ENCODE measurements at places on chromosomes 12 and 14.

DNA sequence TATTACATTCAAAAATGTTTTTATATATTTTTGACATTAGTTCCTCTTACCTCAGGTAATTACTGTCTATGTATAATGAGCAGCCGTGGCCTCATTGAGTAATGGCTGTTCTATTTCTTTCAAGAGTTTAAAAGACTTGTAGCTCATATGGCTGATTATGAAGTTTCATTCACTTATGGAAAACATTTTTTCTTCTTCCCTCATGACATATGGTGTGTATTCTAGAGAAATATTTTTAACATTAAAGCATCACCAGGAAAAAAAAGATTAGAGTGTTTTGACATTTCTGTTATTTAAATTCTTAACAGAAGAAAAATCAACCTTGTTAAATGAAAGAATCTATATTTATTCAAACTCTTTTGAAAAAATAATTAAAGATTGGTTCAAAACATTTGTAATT, 422.4 kb downstream of the TMEM117 start:
- DNase-seq: no peak

DNA sequence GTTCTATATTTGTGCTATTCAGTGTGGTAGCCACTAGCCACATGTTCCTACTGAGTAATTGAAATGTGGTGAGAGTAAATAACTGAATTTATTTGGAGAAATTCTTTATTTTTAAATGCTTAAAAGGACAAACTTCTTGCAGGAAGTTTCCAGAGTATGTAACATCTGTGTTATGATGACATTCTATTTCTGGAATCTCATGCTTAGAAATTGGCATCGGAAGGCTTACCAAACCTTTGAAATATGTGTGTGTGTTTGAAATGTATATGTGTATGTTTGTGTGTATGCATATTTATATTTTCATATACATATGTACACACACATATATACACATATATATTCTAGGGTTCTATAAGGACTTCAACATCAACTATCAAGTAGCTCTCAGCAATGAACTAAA, 12.4 kb upstream of the WSCD2 start:
- DNase-seq: no peak

- no peak for DNase-seq
Observed at GRCh38 chr12:111268738-111269572, 99.9 kb downstream of the PHETA1 start.

DNA sequence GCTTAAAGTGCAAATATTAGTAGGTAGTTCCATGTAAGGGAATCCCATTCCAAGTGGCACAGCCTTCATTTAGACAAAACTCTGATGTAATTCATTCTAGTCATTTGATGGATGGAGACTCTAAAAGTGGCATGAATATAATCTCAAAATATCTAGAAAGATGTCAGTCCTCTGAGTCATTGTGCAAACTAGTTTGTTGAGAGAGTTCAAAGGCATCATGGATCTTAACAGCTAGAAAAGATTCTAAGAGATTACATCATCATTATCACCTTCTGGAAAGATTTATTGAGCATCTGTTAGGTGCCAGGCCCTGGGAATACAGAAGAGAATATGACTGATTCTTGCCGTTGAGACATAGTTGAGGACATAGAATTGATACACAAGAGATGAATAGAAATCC, 30.7 kb downstream of the CRADD start:
- no peak for DNase-seq

DNA sequence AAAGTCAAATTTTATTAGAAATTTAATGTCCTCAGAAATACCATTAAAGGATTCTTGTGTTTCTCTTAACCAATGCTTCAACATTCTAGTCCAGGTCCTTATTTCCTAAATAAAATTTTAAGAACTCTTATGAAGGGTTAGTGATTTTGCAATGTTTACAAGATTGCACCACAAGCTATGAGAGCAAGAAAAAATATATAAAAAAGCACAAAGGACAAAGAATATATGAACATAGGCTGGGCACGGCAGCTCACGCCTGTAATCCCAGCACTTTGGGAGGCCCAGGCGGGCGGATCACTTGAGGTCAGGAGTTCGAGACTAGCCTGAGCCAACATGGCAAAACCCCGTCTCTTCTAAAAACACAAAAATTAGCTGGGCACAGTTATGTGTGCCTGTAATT, 7.7 kb downstream of the RACGAP1 start:
- DNase-seq: no peak

DNA sequence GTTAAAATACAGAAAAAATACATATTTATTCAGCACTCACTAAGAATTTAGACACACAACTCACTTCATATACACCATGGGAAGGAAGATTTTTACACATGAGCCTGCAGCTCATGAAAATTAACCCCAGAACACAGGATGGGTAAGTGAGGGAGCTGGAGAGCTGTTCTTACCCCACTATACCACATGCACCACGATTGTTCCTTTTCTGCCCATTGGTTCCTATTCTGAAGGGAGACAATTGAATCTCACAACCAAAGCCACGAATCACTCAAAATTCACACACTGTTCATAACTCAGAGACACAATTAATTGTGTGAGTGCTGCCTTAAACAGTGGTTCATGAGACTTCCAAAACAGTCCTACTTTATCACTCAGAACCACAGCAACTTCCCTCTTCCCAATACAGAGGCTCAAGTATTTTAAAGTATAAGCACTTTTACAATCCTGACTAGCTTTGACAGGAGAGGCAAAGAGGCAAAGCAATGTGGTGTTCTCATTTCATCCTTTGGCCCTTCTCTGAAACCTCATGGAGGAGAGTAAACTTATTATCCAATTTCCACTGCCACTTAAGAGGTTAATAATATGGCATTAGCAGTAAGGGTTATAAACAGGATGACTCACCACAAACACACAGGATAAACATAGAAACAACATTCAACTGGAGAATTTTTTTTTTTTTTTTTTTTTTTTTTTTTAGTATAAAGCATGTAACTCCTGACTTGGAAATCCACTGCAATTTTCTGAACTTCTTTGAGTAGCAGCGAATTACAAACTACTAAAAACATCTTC, 59.5 kb downstream of the ITPR2 start:
- no peak for DNase-seq

DNA sequence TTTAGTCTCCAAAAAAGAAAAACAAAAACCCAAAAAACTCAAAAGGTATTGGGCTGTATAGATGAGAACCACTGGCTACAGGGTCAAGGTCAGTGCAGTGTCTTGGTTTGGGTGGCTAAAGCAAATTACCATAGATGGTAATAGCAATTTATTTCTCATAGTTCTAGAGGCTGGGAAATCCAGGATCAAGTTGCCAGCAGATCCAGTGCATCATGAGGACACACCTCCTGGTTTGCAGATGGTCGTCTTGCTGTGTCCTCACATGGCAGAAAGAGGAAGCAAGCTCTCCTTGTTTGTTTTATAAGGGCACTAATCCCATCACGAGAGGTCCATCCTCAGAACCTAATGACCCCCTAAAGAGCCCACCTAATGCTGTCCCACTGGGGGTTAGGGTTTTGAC, 11.2 kb downstream of the COX14 start:
- no peak for DNase-seq

DNA sequence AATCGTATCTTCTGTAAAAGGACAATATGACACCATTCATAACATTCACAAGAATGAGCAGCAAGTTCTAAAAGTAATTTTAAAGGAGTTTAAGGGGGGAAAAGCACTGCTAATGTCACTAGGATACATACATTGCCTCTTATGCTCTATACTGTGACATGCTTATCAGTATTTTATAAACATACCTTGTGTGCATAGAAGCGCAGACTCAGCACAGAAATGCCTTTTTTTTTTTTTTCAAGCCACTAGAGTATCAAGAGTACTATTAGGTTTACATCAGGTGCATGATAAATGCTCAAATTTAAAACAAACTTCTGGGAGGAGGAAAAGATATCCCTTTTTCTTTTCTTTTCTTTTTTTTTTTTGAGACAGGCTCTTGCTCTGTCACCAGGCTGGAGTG, 13.6 kb upstream of the SMARCC2 start:
- no peak for DNase-seq

GRCh38 chr12:108753976-108754375, 22.7 kb upstream of the CORO1C start:
- DNase-seq: no peak

DNA sequence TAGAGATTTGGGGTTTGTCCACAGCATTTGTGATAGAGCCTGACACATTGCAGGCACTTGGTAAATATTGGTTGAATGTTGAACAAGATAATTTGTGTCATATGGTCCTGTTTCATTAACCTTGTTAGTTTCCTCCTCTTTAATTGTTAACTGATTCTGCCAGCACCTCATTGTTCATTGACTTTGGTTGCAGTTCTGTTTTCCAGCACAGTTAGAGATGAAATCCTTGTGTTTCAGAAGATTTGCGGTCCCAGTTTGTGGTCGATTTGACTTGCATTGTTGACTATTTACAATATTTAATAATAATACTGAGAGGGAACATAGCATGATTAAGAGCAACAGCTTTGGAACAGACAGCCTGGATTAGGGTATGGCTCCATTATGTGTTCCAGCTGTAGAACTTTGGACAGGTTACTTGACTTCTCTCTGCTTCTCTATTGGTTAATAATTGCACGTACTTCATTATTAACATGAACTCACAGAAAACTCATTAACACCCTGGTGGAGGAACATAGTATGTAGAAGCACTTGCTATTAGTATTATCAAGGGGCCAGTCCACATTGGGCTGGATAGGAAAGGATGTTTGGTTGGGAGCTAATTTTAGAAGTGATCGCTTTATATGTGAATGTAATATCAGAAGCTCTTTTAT, 8.7 kb downstream of the DRAM1 start:
- no peak for DNase-seq

DNA sequence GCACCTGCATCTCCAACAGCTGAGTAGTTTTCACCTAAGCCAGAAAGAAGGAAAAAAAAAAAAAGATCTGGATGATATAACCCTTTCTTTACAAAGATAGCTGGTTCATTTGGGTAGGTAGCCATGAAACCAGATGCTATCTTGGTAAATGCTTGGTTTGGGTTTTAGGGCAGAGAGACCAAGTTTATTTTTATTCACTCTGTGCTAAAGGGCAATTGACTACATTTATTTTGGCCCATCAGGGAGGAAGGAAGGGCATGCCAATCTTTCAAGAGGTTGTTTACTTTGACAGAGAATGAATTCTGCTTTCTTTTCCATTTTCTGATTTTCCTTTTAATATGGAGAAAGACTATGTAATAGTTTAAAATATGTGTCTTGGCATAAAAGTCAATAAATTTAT, 91.0 kb downstream of the NTN4 start:
- DNase-seq: no peak

GRCh38 chr12:68428211-68428610, 96.0 kb upstream of the MDM1 start:
- DNase-seq: no peak

DNA sequence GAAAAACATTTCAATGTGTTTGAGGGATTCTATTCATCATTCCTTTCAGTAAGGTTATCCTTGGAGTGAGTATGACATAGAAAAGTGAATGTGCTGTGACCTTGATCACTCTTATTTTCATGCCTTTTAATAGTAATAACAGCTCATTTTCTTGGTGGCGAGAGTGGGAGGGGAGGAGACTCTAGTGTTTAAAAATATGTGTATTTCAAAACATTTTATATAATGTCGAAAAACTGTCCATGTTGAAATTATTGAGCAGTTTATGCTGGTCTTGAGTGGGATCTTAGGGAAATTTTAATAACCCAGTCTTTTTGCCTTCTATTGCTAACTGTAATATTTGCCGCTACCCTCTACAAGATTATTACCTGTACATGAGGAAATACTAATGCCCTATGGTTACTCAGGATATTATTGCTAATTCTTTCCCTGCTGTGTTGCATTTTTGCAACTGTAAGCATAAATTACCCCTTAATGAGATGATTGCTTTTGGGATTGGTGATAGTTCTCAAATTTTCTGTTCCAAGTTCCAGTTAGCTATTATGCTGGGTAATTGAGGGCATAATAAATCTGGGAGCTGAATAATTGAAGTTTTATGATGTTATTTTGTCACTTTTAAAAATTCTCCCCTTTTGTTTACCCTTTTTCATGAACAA, 21.9 kb downstream of the ATF7IP start:
- DNase-seq: no peak

- no peak for DNase-seq
Observed at GRCh38 chr14:32023540-32023939, 53.6 kb upstream of the ARHGAP5 start.

DNA sequence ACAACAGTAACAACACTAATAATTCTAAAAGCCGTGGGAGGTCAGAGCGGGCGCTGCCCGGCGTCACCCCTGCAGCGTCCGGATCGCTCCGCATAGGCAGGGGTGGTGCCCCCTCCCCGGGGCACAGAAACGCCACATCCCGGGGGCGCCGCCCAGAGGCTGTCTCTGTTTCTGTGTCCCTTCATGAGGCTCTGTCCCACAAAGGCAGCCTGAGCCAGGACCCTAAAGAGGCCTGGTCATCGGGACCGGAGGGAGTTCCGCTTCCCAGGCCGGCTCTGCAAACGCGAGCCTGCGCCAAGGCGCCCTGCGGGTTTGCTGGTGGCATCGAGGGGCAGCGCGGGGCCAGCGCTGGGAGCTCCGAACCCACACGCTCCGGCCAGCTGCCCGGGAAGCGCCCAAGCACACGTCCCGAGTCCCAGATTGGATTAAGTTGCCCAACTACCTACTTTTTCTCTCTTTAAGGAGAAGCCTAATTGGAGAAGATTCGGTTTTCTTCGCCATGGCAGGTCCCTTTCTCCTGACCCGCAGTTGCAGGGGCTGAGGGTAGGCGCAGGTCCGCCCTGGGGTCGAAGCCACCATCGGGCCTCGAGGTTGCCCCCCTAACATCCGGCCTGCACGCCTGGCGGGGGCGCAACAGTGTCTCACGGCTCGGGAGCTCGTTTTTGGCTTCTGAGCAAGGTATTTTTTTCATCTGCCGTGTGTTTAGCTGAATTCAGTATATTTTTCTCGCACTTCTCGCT, 421.7 kb downstream of the VRK1 start:
- DNase-seq: peak; percentile 18

DNA sequence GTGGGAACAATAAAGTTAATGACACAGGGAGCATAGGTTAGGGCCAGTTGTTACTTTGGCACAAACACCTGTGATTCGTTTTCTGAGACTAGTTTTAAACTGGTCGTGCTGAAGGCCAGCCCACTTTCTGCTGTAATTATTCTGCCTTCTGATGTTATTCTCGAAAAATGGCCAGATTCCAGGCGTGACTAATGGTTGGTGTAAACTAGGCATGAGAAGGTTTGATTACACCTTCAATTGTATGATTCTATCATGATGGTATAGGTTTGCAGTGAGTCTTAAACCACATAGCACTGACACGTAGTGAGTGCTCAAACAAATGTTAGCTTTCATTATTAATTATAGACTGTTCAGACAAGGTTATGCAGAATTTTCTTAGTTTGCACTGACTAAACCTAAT, 39.0 kb downstream of the CKB start:
- DNase-seq: no peak

DNA sequence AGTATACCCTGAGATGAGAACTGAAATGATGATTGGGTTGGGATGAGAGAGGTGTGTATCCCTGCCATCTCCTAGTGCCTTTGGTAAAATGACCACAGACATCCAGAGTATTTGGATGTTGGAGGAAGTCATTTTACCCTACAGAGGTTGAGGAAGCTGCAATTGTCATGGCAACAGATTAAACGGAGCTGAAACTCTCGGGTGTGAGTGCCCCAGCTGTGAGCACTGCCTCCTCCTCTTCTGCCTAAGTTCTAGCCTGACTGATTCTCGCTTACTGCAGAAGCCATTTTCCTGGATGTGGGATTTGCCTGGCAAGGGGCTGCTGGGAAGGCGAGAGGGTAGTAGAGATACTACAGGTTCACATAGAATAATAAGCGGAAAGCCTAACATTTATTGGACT, 10.3 kb upstream of the PPP4R4 start:
- DNase-seq: no peak

- DNase-seq: peak; percentile 75
Observed at GRCh38 chr14:90382491-90383125, 14.2 kb upstream of the CALM1 start.

GRCh38 chr14:90630171-90630806, 185.9 kb downstream of the TTC7B start:
- no peak for DNase-seq
